Fibroblast of skin of right biceps (primary cell): ENCODE measurements at places on chromosomes 7 and 10.

GRCh38 chr7:8629504-8629903, 196.1 kb downstream of the NXPH1 start:
- DNase-seq = no peak

GRCh38 chr10:33950206-33950605, 615.7 kb upstream of the NRP1 start:
- no peak for DNase-seq

DNA sequence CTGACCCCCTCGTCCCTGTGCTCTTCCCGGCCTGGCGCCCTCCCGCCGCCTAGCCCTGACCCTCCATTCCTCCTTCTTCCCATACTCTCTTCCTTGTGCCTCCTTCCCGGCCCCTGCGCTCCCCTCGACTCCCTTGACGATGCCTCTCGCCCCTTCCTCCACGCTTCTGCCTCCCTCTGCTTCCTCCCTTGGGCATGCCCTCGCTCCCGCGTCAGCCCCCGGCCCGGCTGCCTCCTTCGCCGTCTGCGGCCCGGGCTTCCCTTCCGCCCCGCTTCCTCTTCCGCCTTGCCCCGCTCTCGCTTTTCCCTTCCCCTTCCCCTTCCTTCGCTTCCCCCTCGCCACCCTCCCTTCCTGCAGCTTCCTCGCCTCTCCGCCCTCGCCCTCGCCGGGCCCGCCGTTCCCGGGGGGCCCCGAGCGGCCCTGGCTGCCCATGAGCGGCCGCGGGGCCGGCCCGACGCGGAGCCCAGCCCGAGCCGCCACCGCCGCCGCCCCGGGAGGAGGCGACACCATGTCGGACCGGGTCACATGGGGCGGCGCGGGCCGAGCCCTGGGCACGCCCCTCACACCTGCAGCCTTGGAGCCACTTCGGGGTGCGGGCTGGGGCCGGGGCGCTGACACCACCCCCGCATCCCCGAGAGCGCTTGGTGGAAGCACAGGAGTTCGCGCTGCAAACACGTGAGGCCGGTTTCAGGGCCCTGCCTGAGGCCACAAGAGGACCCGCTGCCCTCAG, at the start of gene FBXW4:
Gene FBXW4 (minus strand): TSS at position 497 of the 730 bp plus-strand sequence. CDS start 65 bp downstream, at position 432.
- DNase-seq = peak; percentile 48

GRCh38 chr7:214410-215212, 22.2 kb downstream of the FAM20C start:
- peak; percentile 69 for DNase-seq

DNA sequence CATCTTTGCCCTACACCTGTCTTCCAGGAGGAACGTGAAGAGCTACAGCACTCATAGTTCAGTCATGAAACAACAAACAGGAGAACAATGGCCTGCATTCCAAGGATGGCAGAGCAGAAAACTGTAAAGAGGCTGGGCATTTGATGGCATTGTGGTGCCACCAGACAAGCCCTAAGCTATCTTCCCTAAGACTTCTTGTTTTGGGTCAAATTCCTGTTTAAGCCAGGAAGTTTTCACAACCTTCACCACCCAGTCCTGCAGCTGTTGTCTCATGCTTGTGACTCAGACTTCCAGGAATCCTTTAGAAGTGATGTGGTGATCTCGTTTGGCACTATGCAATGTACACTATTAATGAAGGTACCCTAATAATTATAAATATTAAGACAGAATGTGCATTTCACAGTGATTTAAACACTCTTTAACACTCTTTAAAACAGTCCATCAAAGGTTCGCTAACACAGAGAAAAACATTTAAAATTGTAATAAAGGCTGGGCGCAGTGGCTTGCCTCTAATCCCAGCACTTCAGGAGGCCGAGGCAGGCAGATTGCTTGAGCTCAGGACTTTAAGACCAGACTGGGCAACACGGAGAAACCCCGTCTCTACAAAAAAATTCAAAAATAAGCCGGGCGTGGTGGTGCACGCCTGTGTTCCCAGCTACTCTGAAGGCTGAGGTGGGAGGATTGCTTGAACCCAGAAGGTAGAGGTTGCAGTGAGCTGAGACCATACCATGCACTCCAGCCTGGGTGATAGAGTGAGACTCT, 2.7 kb upstream of the HERPUD2 start:
- no peak for DNase-seq

GRCh38 chr7:12643001-12643643, 44.3 kb upstream of the ARL4A start:
- peak; percentile 55 for DNase-seq
